ENCODE measurements at places on chromosomes 3 and 15. TPM values are rescaled to one million over a fixed set of nuclear protein-coding genes. Genes with fewer than 3 reads are reported as not detected.

DNA sequence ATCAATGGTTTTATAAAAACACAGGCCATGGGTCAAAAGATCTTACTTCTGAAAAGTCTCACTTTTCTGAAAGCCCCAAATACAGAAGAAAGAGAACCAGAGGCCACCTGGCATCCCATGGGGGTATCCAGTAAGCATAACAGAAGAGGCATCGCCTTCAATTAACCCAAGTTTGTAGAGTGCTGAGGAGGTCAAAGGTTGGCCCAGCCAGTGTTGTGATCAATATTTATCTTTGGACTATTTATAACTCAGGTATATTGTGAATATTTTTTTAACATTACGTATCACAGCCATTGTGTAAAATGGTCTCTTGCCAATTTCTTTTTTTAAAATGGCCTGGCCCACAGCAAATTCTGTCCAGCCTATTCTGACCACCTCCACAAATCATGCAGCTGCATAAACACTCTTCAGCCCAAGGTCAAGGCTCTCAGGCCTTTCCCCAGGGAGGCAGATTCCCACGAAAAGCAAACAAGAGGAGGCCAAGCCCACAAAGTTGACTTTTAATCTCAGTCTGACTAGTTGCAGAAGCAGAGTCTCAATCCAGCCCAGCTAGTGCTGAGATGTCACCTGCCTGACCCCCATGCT is 26.2 kb upstream of the SPTBN5 start:
- no peak overlapping the region for H3K4me3 ChIP-seq
- H3K4me1 ChIP-seq: no peaks in the 10 kb centered on the region
- DNase-seq: no peak
- H3K27ac ChIP-seq: no peak overlapping the region

The HDGFL3 gene
- 97.2 TPM for total RNA-seq

The TRIM71 gene
- 2.7 TPM for total RNA-seq

The TRIM42 gene
- total RNA-seq: not detected

The USP50 gene
- 1.5 TPM for total RNA-seq

The GOLGA6D gene
- 0.18 TPM for total RNA-seq
